GM12892 (cell line): ENCODE measurements at places on chromosomes 3 and 15.

GRCh38 chr15:43531018-43531670 lies 13.7 kb downstream of the MAP1A start:
- no peak for DNase-seq

DNA sequence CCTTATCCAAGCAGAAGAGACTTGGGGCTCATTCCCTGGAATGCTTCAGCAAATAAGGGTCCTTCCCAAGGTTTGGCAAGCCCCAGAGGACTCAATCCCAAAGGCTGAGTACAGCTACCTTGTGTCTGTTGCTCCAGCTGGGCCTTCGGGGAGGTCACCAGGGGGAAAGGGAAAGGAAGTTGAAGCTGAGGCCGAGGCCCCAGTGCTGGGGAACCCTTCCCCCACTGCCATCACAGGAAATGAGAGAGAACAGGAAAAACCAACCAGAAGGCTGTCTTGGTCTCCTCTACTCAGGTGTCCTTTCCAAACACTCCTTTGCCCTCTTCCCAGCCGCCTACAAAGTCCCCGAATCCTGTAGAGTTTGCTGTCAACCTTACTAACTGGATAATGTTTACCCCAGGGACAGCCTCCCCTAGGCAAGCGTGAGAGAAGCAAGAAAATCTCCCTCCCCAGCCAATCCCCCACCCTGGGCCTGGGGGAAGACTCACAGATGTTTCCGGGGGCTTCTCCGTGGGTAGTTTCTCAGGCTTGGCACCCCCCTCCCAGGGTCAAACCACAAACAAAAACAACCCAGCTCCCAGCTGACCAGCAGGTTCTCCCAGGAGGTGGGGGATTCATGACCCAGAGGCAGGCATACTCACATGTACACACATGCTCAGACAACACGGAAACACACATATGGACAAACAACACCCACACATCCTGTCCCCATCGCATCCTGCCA lies 5.5 kb downstream of the CSRNP1 start:
- DNase-seq: no peak

- DNase-seq: no peak
Observed at GRCh38 chr3:157180262-157180661, 20.3 kb upstream of the CCNL1 start.

- no peak for DNase-seq
Observed at GRCh38 chr15:83300826-83301225, 16.4 kb upstream of the BNC1 start.

DNA sequence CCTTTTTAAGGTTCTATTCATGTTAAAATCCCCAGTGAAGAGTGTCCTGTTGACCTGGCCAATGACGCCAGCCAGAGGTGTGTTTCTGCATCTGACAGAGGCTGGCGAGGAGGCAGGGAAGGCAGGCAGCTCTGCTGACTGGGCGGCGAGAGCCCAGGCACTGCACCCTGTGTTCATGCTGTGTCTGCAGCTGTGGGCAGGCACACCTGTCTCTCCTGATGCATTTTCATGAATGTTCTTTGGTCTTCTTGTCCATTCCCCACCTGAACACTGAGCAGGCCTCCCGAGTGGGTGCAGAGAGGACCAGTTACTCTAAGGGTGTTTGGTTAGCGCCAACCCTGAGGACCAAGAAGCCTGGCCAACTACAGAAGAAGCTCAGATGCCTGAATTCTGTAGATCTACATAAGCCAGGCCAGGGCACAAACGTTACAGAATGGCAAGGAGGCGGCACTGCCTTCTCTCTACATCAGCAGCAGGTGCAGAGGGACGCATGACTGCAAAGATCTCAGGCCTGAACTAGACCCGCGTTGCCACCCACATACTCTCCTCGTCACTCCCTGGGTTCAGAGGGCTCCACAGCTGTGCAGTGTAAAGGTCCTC lies 233.7 kb downstream of the OCA2 start:
- DNase-seq: no peak

- no peak for DNase-seq
Observed at GRCh38 chr15:70375006-70375431, 277.3 kb upstream of the TLE3 start.

DNA sequence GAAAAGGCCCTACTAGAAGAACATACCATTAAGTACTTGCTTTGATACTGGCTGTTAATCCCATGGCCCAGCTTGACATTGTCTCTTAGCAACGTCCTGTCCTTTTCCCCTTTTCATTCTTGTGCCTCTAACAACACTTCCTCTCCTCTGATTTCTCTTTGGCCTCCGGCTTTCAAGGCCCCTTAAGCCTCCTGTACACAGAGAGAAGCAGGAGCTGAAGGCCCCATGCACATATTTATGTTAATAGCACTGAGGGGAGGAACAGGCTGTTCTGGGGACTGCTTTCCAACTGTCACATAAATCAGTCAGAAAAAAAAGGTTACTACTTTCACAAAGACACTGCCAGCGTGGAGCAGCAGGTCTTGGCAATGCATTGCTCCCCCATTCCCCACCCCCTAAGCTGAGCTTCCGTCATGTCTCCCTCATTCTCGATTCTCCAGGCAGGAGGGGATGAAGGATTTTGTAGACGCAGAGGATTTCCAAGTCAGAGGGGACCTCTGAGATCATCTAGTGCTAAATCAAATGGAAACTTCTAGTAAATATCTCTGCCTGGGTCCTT lies 257.4 kb upstream of the ADAMTS9 start:
- no peak for DNase-seq

DNA sequence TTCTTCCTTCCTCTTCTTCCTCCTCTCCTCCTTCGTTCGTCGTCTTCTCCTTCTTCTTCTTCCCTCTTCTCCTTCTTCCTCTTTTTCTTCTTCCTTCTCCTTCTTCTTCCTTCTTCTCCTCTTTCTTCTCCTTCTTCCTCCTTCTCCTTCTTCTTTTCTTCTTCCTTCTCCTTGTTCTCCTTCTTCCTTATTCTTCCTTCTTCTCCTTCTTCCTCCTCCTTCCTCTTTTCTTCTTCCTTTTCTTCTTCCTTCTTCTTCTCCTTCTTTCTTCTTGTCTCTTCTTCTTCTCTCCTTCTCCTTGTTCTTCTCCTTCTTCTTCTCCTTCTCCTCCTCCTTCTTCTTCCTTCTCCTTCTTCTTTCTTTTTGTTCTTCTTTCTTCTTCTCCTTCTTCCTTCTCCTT lies 35.3 kb downstream of the SPG21 start:
- DNase-seq: no peak

DNA sequence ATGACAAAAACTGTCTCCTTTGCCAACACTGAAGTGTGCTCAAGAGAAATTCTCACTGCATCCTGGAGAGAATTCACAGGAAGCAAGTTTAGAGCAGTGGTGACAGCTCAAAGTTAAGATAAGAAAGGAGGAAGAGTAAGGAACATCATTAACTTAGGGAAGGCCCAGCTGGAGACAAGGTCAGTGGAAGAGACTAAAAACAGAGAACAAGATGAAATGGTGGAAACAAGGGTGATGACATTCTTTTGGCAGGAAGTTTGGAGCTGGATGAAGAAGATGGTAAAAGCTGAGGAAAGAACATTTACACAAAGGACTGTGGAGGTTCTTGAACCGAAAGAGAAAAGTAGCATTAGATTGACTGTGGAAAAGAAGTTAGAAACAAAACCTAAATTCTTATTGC lies 6.7 kb upstream of the SUCLG2 start:
- no peak for DNase-seq

- no peak for DNase-seq
Observed at GRCh38 chr3:32584660-32585059, 14.0 kb upstream of the DYNC1LI1 start.

GRCh38 chr3:48402907-48403306 lies 27.0 kb downstream of the PLXNB1 start:
- no peak for DNase-seq

DNA sequence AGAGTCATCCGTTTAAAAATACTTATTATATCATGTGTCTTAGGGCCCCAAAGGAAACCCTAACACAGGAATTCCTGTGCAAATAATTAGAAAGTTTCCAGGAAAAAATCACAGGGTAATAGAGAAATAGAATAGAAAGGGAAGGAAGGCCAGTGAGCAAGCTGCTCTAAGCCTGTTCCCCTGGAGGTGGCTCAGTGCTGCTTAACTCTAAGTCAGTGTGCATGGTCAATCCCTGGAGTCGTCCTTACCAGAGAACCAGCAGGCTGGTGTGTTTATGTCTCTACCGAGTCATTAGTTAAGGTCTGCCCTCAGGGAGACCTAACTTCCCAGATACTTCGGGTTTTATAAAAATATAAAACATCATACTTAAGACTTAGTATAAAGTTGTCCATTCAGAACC lies 21.0 kb upstream of the MCF2L2 start:
- DNase-seq: no peak

DNA sequence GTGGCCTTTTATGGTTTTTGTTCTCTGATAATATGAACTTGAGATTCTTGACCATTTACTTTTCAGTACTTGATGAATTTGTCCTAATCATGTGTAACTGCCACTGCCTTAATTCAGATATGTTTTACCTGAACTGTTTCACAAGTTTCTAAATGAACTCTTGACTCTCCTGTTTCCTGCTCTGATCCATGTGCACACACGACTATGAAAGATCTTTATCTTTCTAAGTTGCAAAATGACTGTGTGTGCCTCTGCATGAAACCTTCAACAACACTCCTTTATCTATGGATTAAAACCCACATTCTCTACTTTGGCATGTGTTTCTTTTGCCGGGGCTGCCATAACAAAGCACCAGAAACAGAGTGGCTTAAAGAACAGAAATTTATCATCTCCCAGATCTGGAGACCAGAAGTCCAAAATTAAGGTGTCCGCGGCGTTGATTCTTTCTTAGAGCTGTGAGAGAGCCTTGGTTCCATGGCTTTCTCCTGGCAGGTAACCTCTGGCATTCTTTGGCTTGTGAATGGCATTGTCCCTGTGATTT lies 275.0 kb downstream of the ADAMTSL3 start:
- no peak for DNase-seq

DNA sequence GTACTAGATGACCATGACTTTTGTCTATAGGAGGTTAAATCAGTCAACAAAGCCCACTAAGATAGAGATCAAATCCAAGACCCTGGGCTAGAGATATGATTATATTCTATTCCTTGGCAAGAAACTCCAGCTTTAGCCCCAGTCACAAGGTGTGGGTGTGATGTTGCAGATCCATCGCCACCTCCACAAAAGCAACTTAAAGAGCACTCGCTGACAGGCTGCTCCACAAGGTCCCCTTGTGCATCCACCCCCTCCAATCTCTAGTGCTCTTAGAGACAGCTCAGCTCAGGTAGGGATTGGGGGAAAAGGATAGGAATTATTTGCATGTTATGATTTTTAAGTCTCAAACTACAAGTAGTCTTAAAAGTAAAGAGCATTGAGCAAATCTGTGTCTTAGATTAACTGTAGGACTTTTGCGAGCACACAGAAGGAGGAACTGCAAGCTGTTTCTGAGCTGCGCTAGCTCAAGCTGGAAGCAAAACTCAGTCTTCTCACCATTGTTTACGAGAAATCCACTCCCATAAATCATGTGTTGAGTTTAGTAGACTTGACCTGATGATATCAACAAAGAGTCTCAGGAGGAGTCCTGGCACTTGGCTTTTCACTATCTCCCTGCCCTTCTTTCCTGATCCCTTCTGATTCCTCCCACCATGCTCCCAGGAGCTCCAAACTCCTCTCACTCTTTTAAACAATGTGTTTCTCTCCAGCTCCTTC lies 177.6 kb downstream of the STAC start:
- no peak for DNase-seq

DNA sequence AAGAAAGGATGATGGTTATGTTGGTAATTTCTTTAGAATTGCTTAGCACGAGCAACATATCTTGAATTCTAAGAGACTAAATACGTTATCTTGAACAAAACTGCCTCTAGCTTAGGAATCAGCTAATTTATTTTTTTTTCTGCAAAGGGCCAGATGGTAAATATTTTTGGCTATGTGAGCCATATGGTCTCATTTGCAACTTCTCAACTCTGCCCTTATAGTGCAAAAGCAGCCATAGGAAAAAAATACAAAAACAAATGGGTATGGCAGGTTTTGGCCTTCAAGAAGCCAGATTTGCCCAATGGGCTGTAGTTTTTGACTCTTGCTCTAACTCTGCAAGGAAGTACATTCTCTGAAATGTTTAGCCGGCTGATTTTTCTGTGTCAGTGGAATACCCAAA lies 11.9 kb downstream of the OXSM start:
- no peak for DNase-seq

- no peak for DNase-seq
Observed at GRCh38 chr3:28326458-28326926, 22.0 kb upstream of the ZCWPW2 start.

DNA sequence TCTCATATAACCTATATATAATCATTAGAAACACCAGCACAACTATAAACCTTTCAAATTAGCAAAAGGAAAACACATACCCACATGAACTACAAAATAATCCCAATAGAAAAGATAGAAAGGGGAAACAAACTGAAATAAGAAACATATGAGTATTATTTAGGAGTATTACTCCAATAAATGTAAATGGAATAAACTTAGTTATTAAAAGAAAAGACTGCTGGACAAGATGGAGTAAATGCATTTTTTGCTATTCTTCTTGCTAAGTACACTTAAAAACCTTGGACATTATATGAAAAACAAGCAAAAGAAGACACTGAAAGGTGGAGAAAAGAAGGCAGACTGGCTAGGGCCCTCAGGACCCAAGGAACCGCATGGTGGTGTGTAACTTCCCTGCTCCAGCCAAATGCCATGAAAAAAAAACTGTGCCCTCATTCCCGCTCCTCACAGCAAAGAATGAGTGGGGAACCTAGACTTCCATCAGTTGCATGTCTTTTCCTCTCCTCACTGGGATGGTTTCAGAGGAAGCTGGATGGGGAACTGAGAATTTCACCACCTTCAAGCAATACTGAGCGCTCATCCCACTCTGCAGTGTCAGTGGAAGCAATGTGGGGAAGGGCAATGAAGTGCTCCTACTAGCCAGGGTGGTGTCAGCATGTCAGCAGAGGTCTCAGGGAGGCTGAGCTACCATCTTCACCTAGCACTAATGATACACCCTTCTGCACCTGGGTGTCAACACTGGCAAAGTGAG lies 43.7 kb upstream of the ADAMTS17 start:
- DNase-seq: no peak

GRCh38 chr15:40157778-40158447 lies 3.0 kb upstream of the BUB1B start:
- no peak for DNase-seq
